ENCODE measurements at places on chromosomes 2 and 18. TPM values are rescaled to one million over a fixed set of nuclear protein-coding genes. Genes with fewer than 3 reads are reported as not detected.
A peak's percentile ranks its signal among the peaks of the same experiment; 100 is the strongest.

DNA sequence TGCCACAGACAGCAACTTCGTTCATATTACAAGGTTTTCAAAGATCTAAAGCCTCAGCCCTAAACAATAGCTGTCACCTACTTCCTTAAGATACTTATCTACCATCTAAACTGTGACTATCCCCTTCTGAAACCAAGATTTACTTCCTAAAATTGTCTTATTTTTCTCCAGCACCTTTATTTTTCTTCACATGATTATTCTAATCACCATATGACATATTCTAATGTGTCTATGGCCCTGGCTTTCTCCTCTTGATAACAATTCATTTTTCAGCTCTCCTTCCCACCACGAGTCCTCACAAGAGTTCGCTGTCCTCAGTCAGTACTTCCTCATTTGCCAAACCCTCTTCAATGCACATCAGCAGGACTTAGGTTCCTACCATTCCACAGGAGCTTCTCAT lies 53.9 kb downstream of the RTTN start:
- H3K27me3 ChIP-seq: no peaks in the 10 kb centered on the region
- peaks cover 16% of the 10 kb centered on the region for H3K4me1 ChIP-seq
- no peak for DNase-seq
- H3K36me3 ChIP-seq: peaks cover 15% of the 10 kb centered on the region

DNA sequence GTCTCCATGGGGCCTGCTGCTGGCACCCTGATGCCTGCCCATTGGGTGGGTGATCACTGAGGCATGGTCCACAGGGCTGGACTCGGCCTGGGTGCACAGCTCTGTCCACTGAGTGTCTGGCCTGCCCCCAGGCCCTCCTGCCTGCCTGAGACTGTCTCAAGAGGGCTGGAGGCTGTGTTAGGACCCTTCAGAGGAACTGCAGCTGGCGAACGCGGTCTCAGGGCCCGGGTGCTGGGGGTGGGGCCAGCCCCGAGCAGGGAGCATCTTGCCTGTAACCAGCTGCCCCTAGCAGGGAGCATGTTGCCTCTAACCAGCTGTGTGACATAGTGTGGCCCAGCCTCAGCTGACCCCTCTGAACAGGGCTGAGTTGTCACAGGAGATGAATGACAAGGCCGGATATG lies 50.0 kb downstream of the TWIST2 start:
- peaks cover 27% of the 10 kb centered on the region for H3K27me3 ChIP-seq
- no peak overlapping the region for H3K27ac ChIP-seq
- no peak for DNase-seq
- H3K4me1 ChIP-seq: peaks cover 2% of the 10 kb centered on the region
- H3K4me3 ChIP-seq: no peak overlapping the region

- no peaks in the 10 kb centered on the region for H3K27me3 ChIP-seq
- peaks cover 1% of the 10 kb centered on the region for H3K4me1 ChIP-seq
- no peak overlapping the region for H3K27ac ChIP-seq
Measured at GRCh38 chr18:63837590-63837989, 49.9 kb upstream of the SERPINB2 start.

GRCh38 chr2:120630031-120630701 lies 105.5 kb upstream of the GLI2 start:
- no peak for DNase-seq
- no peak overlapping the region for H3K27ac ChIP-seq
- H3K36me3 ChIP-seq: no peaks in the 10 kb centered on the region
- peaks cover 20% of the 10 kb centered on the region for H3K27me3 ChIP-seq
- H3K4me1 ChIP-seq: peaks cover 13% of the 10 kb centered on the region

DNA sequence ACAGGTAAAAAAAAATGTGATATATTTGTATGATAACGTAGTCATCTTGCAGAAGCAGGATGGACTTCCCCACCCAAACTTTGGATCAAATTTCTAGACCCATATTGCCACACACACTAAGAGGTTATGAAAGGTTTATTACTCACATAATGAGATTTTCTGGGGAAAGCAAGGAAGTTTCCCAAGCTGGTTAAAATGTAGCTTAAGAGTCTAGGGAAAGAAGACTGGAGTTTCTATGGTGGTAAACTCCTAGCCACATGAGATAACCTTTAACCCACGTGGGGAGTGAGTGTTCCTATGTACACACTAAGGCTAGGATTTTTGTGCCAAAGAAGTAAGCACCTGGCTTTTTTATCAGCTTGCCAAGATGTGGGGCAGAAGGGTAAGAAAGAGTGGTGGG lies 335.7 kb upstream of the UBE2E3 start:
- no peak for DNase-seq
- no peaks in the 10 kb centered on the region for H3K27me3 ChIP-seq
- H3K4me3 ChIP-seq: no peak overlapping the region
- no peak overlapping the region for H3K27ac ChIP-seq

PSD4 gene
- total RNA-seq: 30.7 TPM

GALR1 gene
- total RNA-seq: 4.0 TPM

SLC30A3 gene
- not detected for total RNA-seq

DNA sequence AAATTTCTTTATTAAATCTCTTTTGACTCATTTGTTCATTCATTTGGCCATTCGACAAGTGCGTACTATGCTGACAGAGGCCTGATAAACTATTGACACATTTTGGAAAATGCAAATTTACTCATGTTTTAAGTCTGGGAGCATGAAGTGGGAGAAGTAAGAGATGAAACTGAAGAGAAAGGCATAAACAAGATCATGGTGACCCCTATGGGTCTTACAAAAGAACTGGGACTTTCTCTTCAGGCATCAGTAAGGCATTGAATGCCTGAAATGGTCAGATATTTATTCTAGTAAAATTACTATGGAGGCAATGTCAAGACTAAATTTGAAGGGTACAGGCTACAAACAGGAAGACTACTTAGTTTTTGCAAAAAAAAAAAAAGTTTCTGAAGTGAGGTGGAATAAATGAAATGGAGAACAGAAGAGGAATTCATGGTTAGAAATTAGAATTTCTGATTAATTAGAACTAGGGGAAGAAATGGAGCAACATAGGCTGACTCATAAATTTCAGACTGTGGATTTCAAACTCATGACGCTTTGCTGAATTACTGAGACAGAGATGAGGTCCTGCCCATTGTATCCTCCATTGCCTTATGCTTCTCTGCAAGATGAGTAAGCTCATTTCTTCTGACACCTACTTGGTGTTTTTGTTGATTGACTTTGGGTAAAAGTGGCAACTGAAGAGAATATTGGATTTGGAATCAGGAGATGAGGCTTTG lies 32.7 kb downstream of the VSNL1 start:
- no peaks in the 10 kb centered on the region for H3K36me3 ChIP-seq
- no peak for DNase-seq
- H3K4me3 ChIP-seq: no peak overlapping the region

MYO5B gene
- total RNA-seq: 44.1 TPM

DNA sequence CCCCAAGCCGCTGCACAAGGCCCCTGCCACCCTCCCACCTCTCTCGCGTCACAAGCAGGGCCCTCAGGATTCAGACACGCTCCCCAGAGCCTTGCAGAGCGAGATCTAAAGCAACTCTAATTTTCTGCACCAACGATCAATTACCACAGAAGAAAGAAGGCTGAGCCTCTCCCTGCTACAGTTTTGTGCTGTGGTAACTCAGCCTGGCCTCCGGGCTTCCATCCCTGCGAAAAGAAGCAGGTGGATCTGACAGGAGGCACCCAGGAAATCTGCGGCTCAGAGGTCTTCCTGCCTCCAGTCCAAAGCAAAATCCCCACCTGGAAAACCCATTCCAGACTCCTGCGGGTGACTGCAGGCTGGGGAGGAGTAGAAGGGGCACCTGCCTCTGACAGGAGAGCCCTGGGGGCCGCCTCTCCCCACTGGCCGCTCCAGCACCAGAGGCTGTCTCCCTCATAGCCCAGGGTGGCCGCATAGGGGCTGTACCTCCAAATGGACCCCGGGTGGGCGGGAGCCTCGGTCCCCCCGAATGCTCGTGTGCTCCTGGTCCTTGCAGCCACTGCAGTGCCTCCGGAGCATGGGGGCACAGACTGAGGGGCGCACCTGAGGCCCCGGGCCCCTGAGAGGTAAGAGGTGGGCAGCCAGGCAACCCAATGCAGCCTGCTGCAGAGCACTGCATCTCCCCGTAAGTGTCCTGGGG lies 31.0 kb downstream of the PXDN start:
- no peak overlapping the region for H3K27ac ChIP-seq
- peaks cover 39% of the 10 kb centered on the region for H3K4me1 ChIP-seq
- no peak overlapping the region for H3K4me3 ChIP-seq
- DNase-seq: no peak

- no peaks in the 10 kb centered on the region for H3K27me3 ChIP-seq
- no peak overlapping the region for H3K4me3 ChIP-seq
- no peak for DNase-seq
Measured at GRCh38 chr2:191478799-191479679, 198.9 kb upstream of the NABP1 start.

- DNase-seq: no peak
- peaks cover 12% of the 10 kb centered on the region for H3K4me1 ChIP-seq
- H3K4me3 ChIP-seq: no peak overlapping the region
- peaks cover 3% of the 10 kb centered on the region for H3K36me3 ChIP-seq
- no peaks in the 10 kb centered on the region for H3K27me3 ChIP-seq
- no peak overlapping the region for H3K27ac ChIP-seq
Measured at GRCh38 chr18:23398401-23398800, 54.7 kb upstream of the RIOK3 start.

FER1L5 gene
- total RNA-seq: 1.0 TPM

TCF23 gene
- not detected for total RNA-seq

GRCh38 chr2:20803226-20803682 lies 19.6 kb downstream of the LDAH start:
- H3K27me3 ChIP-seq: no peaks in the 10 kb centered on the region
- no peak overlapping the region for H3K4me3 ChIP-seq
- H3K27ac ChIP-seq: no peak overlapping the region
- DNase-seq: no peak
- peaks cover 5% of the 10 kb centered on the region for H3K4me1 ChIP-seq

ANKRD30BL gene
- not detected for total RNA-seq

DNA sequence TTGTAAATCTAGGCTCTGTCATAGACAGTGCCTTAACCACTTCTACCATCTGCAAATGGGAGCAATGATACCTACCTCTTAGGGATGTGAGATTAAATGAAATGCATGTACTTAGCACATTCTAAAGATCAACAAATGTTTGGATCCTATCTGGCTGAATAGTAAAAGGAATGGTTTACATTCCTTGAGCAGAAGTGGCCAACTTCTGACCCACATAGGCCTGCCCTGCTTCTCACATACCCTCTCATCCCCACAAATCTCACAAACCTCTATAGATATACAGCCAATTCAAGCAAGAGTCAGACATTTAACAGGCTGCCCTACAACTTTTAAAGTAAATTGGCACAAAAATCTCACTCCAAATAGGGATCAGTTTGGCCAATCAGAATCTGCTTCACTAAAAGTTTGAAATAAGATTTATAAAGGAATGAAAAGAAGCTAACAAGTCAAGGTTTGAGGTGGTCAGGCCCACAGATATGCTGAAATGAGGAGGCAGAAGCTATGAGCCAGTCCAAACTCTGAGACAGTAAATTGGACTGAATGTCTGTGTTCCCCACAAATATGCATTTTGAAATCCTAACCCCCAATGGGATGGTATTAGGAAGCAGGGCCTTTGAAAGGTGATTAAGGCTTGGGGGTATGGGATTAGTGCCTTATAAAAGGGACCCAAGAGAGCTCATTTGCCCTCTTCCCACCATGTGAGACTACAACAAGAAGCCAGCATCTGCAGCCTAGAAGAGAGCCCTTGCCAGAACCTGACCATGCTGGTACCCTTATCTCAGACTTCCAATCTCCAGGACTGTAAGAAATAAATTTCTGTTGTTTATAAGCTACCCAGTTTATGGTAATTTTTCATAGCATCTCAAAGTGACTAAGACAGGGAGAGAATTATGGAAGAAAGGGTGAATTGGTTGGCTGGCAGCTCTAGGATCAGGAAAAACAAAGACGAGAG lies 227.8 kb upstream of the RBMS1 start:
- peaks cover 9% of the 10 kb centered on the region for H3K4me1 ChIP-seq
- H3K36me3 ChIP-seq: no peaks in the 10 kb centered on the region
- H3K4me3 ChIP-seq: no peak overlapping the region

DNA sequence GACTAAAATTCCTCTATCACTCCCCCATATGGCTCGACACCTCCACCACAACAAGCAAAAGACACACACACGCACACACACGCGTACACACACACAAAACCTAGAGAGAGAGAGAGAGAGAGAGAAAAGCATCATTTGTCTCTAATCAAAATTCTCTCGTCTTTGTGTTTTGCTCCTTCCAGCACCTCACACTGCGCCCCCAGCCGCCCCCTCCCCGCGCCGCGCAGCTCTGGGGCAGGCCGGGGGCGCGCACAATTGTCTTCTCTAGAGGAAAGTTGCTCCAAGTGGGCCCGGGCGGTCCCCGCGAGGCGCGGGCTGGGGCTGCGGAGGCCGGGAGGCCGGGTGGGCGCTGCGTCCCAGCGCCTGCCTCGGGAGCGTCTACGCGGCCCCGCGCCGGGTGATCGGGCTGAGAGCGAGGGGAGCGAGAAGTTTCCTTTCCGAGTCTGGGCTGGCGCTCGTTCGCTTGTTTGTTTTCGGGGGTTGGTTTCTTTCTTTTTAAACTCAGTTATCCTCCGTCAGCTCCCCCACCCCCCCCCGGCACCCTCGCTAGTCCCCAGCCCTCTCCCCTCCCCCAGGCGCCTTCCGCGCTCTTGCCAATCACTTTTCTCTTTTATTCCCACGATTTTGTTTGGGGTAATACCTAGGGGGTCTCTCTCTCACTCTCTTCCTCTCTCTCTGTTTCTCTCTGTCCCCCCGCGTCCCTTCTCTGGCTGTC lies 4.1 kb downstream of the ZEB2 start:
- H3K27ac ChIP-seq: no peak overlapping the region
- H3K27me3 ChIP-seq: peaks cover 58% of the 10 kb centered on the region
- no peak for DNase-seq
- no peaks in the 10 kb centered on the region for H3K36me3 ChIP-seq
- H3K4me3 ChIP-seq: peak overlapping the region; percentile 43
- H3K4me1 ChIP-seq: peaks cover 8% of the 10 kb centered on the region

- no peak overlapping the region for H3K27ac ChIP-seq
- DNase-seq: no peak
- no peaks in the 10 kb centered on the region for H3K4me1 ChIP-seq
- no peak overlapping the region for H3K4me3 ChIP-seq
Measured at GRCh38 chr2:77199411-77199810, 322.8 kb downstream of the LRRTM4 start.

GRCh38 chr2:240134956-240135520 lies 1.1 kb downstream of the COPS9 start:
- peak overlapping the region; percentile 74 for H3K27ac ChIP-seq
- H3K27me3 ChIP-seq: peaks cover 17% of the 10 kb centered on the region
- peaks cover 11% of the 10 kb centered on the region for H3K4me1 ChIP-seq
- peaks cover 7% of the 10 kb centered on the region for H3K36me3 ChIP-seq

- H3K27ac ChIP-seq: no peak overlapping the region
- no peak for DNase-seq
- H3K27me3 ChIP-seq: peaks cover 21% of the 10 kb centered on the region
- H3K36me3 ChIP-seq: no peaks in the 10 kb centered on the region
- H3K4me3 ChIP-seq: no peak overlapping the region
Measured at GRCh38 chr2:46490521-46491141, 11.3 kb downstream of the TMEM247 start.

GRCh38 chr2:25714740-25715139 lies 41.4 kb upstream of the DTNB start:
- H3K27me3 ChIP-seq: no peaks in the 10 kb centered on the region
- H3K4me3 ChIP-seq: no peak overlapping the region
- DNase-seq: no peak
- no peaks in the 10 kb centered on the region for H3K36me3 ChIP-seq

- H3K4me3 ChIP-seq: peak overlapping the region; percentile 62
- no peaks in the 10 kb centered on the region for H3K36me3 ChIP-seq
- H3K4me1 ChIP-seq: peaks cover 5% of the 10 kb centered on the region
- H3K27ac ChIP-seq: peak overlapping the region; percentile 83
Measured at GRCh38 chr2:128323555-128323931, 4.9 kb upstream of the HS6ST1 start.

- DNase-seq: no peak
- no peak overlapping the region for H3K27ac ChIP-seq
- H3K4me1 ChIP-seq: no peaks in the 10 kb centered on the region
- H3K4me3 ChIP-seq: no peak overlapping the region
- H3K27me3 ChIP-seq: no peaks in the 10 kb centered on the region
Measured at GRCh38 chr2:207423886-207424285, 105.9 kb upstream of the CREB1 start.

Measured in progenitor cell of endocrine pancreas (in vitro differentiated cells).